ENCODE measurements at places on chromosomes 5 and 9. TPM values are rescaled to one million over a fixed set of nuclear protein-coding genes. Genes with fewer than 3 reads are reported as not detected.

GRCh38 chr5:106759581-106759980 lies 911.2 kb downstream of the EFNA5 start:
- DNase-seq: no peak

DNA sequence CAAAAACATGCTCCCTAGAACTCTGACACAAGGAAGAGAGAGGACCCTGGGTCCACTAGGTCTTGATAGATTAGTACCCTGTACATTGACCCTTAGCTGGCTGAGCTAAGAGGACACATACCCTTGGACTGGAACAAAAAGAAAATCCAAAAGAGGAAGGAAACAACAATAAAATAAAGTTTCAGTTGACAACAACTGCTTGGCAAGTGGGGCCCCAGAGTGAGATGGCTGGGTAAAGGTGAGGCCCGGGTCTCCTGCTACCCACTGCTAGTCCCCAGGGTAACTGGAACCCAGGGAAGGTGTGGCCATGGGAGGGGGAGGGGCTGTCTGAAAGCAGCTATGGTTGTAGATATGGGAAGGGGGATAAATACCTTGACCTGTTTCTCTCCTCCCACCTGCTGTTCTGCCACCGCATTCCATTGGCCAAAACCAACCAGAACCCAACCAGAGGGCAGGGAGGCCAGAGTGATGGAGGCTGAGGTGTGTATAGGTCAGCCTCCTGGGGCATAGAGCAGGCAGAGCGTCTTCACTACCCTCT lies 11.7 kb downstream of the TAL2 start:
- DNase-seq: no peak

DNA sequence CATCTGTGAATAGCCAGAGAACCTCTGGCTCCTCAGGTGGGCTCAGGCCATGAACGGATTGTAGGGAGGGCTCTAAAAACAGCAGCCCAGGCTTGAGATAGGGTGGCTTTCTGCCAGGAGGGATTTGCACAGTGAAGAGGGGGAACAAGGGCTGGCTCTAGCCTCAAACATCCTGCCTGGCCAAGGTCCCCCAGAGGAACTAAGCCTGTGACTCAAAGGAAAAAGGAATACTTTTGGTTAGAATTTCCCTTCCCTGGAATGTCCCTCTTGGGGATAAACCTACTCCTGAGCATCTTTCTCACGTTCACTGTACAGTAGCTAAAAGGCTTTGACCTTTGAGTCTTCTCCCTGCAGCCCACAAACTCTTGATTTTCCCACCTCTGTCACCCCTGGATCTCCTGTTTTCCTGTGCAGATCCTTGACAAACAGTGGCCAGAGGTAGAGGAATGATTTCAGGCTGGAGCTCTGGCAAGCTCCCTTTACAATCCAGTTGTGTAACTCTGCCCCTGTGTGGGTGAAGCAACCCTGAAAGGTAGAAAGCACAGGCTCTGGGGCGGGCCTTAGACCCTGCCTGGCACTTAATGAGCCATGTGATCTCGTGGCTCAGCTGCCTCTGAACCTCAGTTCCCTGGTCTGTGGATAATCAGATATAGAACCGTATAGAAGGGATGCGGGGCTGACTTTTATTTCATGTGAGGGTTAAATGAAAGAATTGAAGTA lies 17.4 kb downstream of the SEC61B start:
- no peak for DNase-seq

DNA sequence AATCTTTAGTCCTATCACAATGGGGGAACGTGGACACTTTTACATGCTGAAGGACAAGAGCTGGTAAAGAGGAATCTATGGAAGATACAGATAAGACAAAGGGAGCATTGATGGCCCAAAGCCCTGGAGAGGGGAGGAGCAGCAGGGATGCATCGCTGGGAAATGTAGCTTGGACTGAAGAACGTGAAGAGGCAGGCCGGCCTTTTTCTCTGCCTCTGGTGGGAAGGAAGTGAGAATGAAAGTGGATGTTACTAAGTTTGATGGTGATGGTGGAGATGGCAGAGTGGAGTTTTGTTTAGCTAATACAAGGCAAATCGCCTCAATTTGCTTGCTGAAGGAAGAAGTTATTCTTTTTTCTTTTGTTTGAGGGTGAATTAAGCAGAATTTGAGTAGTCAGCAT lies 124.6 kb upstream of the TAF11L2 start:
- DNase-seq: no peak

GRCh38 chr5:135825373-135826220 lies 8.9 kb upstream of the SLC25A48 start:
- DNase-seq: no peak

DNA sequence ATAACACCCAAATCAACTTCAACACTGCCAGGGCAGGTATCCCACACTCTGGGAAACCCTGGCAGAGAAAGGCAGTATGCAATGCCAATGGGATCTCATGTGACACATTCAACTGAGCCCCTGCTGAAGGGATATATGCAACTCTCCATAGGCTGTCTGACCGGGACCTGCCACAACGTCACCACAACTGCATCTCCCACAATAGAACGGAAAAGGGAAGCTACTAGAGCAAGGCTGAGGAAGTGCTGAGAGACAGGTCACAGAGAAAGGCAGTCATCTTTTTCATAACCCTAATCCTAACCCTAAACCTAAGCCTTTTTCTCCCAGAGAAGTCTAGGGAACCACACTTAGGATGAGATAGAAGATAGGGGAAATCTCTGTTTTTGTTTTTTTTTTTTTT lies 345.9 kb upstream of the CD180 start:
- DNase-seq: no peak

- no peak for DNase-seq
Measured at GRCh38 chr5:96789794-96790330, 17.9 kb downstream of the ERAP1 start.

- DNase-seq: no peak
Measured at GRCh38 chr5:34767180-34767579, 71.8 kb upstream of the TTC23L start.

The SNCB gene
- not detected for total RNA-seq
